ENCODE measurements at places on chromosomes 3 and 15.
A peak's percentile ranks its signal among the peaks of the same experiment; 100 is the strongest.

GRCh38 chr3:39383045-39383880 lies at the start of gene SLC25A38:
TSS of gene SLC25A38 (plus strand) at chr3:39383370. CDS start at chr3:39383725, 355 bp downstream.
- DNase-seq, result peak; percentile 85

DNA sequence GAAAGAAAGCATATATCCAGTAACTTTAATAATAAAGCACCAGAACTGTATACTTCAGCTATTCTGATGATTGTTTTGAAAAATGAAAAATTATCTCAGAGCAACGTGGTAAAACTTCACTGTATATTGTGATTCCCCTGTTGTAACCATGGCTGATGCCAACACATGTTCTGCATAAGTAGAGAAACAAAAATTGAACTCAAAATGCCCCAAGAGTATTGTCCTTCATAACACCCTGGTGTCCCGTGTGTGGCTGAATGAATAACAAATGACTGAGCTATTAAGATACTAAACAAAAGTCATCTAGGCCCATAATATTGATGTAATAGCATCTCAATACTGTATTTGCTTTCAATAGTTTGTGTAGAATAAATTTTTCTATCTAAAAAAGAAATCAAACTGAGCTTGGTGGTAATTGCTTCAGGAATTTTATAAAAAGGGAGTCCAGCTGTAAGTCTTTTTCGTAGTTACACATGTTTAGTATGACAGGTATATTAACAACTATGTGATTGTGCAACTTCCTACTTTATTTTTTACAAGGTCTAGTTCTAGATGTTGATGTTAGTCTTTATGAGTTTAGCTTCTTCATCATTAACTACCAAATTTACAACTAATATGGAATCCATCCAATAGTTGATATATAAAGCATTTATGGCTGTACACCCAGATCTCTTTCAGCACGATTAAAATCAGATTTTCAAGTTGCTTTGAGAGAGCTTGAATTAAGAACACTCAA lies 623.8 kb upstream of the AGTR1 start:
- no peak for DNase-seq

DNA sequence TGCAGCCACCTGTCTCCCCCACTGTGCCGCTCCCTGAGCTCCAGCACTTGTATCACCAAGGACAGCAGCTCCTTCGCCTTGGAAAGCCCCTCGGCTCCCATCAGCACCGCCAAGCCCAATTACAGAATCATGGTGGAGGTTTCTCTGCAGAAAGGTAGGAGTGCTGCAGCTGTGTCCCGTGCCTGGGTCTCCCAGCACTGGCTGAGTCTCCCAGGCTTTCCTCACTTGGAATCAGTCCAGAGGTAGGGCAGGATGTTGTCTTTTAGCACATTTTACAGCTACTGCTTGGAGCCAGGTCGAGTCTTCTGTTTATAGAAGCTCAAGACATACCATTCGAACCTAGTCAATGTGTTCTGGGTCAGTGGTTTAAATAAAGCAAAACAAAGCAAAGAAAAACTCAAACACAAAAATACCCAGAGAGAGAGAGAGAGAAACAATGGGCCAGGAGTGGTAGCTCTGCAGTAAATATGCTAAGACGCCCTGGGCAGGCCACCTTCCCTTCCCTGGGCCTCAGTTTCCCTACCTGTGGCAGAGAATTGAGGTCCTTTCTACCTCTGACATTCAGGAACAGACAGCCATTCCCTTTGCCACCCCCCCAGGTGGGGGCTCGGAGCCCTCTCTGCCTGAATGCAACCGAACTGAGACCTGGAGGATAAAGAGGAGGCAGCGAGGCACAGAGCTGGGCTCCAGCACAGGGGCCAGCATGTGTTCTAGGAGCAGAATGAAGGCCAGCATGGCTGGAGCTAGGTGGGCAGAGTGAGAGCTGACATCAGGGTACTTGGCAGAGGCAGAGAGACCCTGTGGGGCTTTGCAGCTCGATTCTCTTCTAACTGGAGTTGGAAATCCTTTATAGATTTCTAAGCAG lies 44.1 kb downstream of the STARD5 start:
- no peak for DNase-seq

- no peak for DNase-seq
Observed at GRCh38 chr15:22958487-22959280, 21.5 kb downstream of the CYFIP1 start.

DNA sequence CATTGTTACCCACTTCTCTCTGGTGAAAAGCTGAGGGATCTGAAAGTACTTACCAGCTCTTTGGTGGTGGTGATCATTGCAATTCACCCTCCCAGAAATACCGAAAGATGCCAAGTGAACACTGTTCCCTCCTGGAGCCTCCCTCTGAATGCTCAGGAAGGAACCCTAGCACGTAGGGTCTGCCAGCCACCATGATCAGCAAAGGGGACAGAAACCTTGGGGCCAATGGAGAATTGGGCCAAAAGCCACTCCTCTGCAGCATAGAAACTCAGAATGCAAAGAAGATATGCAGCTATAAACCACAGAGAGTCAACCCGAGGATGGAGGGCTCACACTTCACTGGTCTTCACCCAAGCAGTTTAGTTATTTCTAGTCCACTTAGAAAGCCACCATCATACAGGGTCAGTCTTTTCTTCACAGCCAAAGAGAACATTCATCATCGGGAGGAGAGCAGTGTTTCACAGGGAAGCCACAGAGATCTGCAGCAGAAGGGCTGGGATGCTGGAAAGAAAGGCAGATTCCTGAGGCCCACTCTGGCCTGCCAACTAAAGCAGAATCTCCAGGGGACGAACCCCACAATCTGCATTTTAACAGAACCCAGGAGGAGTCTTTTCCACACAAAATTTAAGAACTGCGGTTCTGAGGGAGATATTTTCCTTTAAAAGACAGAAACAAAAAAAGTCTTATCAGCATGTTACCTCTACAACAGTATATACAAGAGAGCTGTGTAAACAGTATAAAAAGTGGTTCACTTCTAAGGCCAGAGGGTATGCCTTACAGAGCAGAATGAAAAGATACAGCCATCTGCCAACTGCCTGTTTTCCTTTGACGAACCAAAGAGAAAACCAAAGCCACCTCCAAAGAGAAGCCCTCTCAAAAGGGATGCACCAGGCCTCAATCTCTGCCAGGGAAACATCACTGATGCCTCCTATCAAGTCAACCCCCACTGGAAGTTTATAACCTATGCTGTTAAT lies 11.3 kb downstream of the TBC1D2B start:
- DNase-seq, result no peak

GRCh38 chr3:55486101-55486856 lies 827 bp downstream of the WNT5A start:
- DNase-seq, result peak; percentile 86

- DNase-seq, result peak; percentile 74
Observed at GRCh38 chr3:125443923-125444322, 68.8 kb upstream of the ZNF148 start.

- DNase-seq, result no peak
Observed at GRCh38 chr3:178388473-178388872, 147.8 kb upstream of the KCNMB2 start.

- DNase-seq, result no peak
Observed at GRCh38 chr3:59968513-59969045, 918.8 kb upstream of the CFAP20DC start.

DNA sequence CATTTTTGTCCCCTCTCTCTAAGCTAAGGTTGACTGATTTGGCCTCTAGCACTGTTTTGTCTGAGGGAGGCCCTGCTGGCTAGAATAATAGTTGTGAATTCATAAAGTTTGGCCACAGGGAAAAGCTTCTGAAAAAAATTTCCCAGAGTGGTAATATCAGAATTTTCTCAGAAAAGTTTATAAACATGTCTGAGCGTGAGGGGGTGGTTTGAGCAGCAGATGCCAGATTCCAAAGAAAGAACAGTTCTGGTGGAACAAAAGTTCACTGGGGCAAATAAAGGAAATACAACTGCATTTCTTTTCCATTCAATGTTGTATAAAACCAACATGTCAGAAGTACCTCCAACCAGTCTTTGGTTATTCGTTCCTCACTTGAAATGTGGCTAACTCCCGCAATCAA lies 61.2 kb downstream of the CLDN1 start:
- no peak for DNase-seq

DNA sequence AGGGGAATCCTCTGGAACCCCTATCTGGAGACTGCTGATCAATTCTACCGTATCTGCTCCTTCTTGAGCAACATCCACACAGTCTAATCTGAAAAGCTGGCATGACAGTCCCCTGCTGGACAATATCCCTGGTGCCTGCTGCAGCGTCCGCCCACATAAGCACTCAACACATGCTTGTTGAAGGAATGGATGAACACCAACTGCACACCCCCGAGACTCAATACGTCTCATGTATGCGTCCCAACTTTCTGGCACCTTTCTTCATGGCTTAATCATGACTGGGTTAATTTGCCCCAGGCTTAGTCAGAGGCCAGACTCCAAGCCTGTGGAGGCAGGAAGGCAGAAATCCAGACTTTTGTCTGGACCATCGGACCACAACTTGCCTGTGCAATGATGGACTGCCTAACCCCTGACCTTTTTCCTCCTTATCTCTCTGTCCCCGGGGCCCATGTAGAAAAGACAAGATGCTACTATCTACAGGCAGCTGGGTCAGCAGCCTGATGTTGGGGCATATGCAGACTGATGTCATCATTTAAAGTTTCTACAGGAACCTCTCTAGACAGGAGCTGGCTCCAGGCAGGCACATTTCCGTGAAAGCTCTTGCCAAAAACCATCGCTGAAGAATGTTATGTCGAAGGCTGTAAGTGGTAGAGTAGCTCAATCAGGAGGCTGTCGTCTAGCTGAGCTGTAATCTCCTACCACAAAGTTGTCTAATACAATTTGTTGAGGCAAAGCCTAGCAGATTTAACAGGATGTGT lies 114.1 kb upstream of the TPM1 start:
- peak; percentile 95 for DNase-seq

- no peak for DNase-seq
Observed at GRCh38 chr3:26061947-26062346, 272.1 kb downstream of the OXSM start.

DNA sequence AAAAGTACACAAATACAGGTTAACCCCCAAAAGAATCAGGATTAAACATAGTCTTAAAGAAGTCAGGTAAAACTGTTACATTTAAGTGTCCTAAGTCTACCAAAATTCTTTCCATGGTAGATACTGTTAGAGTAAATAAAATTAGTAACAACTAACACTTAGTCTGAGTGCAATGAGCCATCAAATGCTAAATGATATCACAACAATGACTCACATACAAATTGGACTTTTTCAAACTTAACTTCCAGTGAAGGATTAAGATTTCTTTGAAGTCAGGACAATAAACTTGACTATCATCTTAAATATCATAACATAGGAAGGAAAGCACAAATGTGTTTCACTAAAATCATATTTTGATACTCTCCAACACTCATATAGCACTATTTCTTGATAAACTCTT lies 43.9 kb downstream of the ZNF148 start:
- no peak for DNase-seq

DNA sequence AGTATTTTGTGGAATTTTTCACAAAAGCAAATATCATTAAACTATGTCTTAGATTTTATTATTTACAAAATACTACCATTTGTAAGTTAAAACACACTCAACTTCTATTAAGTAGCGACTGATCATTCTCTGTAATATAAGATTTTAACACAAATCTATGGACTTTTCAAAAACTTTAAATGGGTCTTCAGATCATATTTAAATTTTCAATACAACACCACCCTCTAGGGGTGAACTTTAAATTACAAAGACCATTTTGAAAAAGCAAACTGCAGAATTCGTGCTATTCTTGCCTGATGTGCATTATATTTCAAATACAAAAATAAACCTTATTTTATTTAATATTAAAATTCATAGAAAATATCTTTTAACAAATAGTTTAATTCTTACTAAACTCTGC lies 8.2 kb upstream of the VGLL4 start:
- peak; percentile 49 for DNase-seq

GRCh38 chr3:99520513-99520912 lies 117.9 kb upstream of the COL8A1 start:
- DNase-seq, result no peak

DNA sequence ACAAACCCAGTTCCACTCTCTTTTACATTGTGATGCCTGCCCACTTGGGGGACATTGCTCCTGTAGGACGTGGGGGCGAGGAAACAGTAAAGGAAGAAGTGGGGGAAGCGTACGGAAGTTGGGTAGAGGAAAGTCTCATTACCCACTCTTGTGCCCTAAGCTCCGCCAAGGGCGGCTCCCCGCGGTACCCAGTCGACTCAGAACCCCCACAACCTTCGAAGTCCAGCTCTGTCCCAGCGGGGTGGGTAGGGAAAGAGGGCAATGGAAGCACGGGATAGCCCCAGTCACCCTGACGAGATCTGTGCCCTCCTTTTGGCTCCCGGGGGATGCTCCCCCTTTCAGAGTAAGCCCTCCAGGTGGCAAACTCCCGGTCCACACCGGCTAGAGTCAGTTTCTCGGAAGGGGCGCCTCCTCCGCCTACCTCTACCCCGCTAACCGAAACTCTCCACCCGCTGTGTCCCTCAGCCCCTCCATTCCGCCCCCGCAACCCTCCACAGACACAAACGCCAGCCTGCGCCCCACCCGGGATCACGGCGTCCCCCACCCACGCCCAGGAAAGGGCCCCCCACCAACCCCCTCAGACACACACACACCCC lies 527 bp downstream of the CSNK1G1 start:
- peak; percentile 33 for DNase-seq

GRCh38 chr15:67753891-67754290 lies 71.4 kb upstream of the SKOR1 start:
- DNase-seq, result no peak

DNA sequence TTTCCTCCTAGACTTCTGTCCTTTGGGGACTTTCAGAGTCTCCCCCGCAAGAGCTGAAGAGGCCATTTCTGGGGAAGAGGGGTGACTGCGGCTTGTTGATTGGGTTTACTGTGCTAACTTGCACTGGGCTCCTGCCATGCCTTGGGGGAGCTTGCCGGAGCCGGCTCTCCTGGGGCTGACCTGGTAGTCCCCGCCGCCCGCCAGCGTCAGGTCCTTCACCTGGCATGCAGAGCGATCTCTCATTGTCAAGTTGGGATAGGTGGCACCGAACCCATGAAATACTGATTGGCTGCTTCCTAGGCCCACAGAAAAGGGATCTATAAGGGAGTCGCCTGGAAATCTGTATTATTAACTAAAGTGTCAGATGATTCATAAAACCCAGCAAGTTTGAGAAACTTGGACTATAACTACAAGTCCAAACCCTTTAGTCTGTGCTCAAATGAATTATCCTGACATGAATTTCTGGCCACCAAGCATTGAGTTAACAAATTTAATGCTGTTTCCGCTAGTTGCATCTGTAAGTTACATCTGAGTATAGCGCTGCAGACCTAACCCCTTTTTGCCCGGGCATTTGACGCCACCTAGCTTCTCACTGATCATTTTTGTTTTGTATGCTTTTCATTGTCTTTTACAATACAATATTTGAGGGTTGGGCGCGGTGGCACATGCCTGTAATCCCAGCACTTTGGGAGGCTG lies 607 bp upstream of the IMP3 start:
- DNase-seq, result peak; percentile 48

DNA sequence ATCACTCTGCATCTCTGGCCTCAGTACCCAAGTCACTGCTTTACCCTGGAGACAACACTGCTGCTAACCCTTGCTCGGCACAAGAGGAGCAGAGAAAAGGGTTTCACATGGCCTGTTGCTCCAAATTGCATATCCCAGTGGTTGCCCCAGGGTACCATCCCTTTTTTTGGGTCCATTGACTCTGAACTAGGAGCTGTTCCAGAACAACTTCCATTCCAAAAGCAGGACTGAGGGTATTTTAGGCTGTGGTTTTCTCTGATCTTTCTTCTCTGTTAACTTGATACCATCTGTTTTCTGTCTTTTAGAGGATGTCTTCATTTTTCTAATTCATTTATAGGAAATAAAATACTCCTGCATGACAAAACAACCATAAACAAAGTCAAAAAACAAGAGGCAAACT lies 17.3 kb upstream of the RYK start:
- DNase-seq, result no peak

Measured in EL (cell line).